SK-N-SH (cell line): ENCODE measurements at places on chromosomes 5 and 9. TPM values are rescaled to one million over a fixed set of nuclear protein-coding genes. Genes with fewer than 3 reads are reported as not detected.

GRCh38 chr5:87421307-87421706 is 8.6 kb upstream of the CCNH start:
- no peak for DNase-seq

- no peak for DNase-seq
Observed at GRCh38 chr9:7983490-7983889, 183.9 kb upstream of the DMAC1 start.

The TMEM171 gene
- polyA plus RNA-seq, result 7.6 and 8.9 TPM in 2 replicates

The TEX10 gene
- polyA plus RNA-seq, result 12.7 and 16.7 TPM in 2 replicates

GRCh38 chr5:143014017-143014651 is 244.0 kb downstream of the ARHGAP26 start:
- peak; percentile 27 for DNase-seq

DNA sequence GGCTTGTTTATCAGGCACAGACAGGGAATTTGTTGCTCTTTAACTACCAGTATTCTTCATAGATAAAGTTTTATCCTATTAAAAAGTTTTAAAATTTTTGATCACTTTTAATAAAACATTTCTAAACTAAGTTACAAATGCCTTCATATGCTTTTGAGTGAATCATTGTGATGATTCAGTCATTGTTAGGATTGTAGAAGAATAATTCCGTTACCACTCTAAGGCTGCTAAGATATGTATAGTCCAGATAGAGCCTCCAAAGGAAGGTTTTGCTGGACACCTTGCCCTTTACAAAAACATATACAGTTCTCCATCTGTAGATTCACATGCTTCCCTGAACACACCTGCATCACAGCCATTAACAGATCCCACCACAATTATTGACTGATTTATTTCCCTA is 233.7 kb downstream of the SPOCK1 start:
- no peak for DNase-seq

The IFNA21 gene
- polyA plus RNA-seq, result not detected in 2 replicates

DNA sequence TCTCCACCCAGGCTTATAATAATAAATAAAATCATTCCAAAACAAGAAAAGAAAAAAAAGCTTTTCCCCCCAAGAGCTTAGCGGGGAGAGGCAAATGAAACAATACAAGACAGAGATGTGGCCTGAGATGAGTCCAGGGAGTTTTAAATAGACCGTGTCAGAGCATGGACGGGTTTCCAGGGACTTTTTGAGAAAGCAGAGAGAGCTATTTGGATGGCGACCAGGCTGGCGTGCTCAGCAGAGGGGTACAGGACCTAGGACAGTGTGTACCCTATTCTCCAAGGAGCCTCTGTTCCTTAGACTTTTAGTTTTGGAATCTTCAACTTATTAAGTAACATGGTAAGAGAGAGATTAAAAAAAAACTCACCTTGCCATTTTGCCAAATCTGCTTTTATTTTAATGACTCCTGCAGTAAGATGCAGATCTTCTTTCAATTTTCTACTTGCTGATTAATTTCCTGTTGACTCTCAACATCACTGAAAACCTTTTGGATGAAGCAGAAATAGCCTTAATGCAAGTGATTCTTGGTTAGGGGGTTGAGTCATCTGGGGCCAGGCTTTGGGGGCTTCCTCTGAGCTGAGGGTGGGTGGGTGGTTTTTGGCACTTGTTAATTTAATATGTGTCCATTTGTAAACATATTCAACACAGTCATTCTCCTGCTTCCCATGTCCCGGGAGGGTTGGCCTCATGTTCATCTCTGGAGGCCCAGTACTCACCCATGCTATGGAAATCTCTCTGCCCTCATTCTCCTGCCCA is 49.6 kb upstream of the OSMR start:
- no peak for DNase-seq

DNA sequence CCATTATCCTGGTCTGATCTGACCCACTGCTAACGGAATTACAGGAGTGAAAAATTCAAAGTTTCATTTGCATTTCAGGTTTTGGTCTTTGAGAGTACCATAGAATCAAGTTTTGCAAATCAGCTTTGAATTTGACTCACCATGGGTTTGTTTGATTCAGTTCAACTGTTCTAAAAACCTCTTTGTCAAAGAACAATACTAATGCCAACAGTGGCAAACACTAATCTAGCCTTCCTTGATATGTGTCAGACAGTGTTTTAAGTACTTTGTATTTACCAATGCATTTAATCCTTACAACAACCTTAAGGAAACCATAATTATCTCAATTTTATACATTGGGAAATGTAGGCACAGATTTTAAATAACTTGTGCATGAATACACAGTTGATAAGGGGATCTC is 10.1 kb upstream of the FSD1L start:
- DNase-seq, result no peak

DNA sequence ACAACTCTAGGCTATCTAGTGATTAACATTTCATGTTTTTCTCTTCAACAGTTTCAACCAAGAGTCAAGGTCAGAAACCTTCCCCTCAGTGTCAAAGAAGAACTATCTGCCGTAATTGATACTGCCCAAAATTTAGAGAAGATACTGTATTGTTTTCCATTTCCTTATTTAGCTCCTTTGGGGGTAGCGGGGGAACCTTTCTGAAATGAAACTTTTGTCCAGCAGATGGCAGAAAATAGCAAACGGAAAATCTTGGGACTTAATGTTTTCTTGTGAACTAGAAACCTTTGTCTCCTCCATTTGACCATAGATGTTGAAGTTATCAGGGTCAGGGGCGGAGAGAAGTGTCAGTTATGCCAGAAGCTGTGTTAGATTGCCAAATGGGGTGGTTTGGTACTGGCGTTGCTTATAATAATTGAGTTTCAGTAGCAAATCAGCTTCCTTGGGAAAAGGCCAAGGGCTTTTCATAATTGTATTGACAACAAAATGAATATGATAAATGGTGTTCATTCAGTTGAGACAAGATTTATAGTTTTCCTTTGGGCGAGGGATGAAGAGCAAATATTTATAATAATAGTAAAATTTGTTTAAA is 101.7 kb upstream of the TLX3 start:
- DNase-seq, result peak; percentile 15

DNA sequence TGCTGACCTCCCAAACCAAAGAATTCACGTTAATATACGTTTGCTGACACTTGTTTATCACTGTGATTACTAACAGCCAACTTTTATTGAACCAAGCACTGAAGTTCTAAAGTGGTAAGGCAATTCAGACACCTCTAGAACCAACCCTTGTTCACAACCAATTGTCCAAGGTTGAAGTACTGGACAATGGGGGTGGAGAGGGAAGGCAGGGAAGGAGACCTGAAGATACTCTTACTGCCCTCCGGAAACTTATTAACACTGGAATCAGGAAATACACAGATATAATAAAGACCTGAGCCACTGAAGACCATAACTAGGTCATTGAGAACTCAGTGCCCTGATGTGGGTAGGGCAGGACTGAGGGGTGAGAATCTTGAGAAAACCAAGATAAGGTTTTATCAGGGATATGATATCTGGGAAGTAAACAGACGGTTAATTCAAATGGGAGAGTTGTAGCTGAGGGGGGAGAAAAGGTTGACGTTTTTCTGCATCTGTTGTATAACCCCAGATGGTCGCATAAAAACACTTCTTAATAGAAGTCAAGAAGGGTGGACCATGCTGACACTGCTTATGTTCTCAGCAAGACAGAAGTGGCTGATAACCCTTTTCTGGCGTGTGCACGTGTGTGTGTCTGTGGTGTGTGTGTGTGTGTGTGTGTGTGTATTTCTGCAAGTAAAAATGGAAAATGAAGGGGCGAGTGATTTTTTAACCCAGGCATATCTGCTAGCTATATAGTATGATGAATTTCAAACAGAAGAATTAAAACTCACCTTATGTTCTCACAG is 125.9 kb downstream of the LHFPL2 start:
- DNase-seq, result no peak

DNA sequence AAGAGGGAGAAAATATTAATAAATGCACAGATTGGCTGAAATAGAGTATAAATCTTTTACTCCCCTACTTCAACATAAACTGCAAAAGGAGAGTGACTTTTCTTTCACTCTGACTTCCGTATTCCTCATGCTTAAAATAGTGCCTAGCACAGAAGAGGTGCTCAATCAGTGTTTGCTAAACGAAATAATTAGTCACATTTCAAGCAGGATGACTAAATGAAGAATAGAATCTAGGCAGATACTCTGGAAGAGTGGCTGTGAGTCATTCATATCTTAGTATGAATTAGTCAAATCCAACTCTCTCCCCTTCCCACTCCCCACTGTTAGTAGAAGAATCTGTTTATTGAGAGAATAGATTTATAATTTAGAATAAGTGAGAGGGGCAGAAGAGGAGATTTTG is 4.8 kb downstream of the CD274 start:
- no peak for DNase-seq

DNA sequence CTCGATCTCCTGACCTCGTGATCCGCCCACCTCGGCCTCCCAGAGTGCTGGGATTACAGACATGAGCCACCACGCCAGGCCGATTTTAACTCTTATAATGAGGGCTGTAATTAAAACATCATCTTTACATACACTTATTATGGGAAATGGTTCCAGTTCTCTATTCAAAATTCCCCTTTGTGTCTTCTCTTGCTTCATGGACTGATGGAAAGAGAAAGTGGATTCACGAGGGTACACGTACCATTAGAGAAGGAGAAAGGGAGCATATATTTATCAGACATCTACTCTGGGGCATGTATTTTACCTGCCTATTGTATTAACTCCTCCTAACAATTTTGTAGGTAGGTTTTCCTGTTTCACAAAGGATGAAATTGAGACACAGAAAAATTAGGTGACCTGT is 31.1 kb downstream of the PTGS1 start:
- DNase-seq, result no peak

The INSYN2B gene
- polyA plus RNA-seq, result 9.2 and 13.4 TPM in 2 replicates

DNA sequence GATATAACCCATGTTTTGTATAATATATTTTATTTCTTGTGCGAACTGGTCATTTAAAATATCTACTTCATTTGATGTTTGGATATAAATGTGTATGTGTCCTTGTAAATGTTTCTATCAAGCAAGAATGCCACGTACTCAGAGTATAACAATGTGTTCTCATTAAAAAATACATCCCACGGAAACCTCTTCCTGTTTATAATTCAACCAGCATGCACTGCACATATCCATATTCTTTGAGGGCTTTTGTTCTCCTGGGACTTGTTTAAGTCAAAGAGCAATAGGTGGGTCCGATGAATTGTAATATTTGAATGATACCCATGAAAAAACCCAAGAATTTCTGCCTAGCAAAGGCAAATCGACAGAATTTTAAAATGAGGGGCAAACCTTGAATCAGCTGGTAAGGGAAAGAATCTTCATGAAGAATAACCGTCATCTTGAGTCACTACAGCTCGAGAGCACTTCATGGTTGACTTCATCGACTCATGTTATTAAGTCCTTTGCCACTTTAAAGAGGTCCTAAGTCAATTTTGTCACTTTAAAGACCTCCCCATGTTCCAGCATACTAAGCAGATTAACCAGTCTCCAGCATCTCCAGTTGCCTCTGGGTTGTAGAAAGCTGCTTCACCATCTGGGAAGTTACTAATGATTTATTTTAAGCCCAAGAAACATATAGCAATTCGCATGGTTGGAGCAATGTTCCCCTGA is 80.6 kb downstream of the NPR3 start:
- no peak for DNase-seq

The GRXCR2 gene
- not detected in 2 replicates for polyA plus RNA-seq

The FAM174A gene
- 22.4 and 24.9 TPM in 2 replicates for polyA plus RNA-seq

GRCh38 chr5:104297076-104297475 is 734.5 kb upstream of the NUDT12 start:
- DNase-seq, result no peak
